ENCODE measurements at places on chromosomes 2 and 18.

GRCh38 chr18:61655630-61656029 lies 237.2 kb downstream of the RNF152 start:
- no peak for DNase-seq

GRCh38 chr18:51668607-51669006 lies 471.1 kb upstream of the MEX3C start:
- no peak for DNase-seq

- no peak for DNase-seq
These were observed 27.5 kb downstream of the MYO7B start for GRCh38 chr2:127562936-127563335.

GRCh38 chr2:237411683-237412423 lies 2.1 kb downstream of the COL6A3 start:
- no peak for DNase-seq

GRCh38 chr2:21356086-21356856 lies 232.5 kb downstream of the TDRD15 start:
- no peak for DNase-seq

DNA sequence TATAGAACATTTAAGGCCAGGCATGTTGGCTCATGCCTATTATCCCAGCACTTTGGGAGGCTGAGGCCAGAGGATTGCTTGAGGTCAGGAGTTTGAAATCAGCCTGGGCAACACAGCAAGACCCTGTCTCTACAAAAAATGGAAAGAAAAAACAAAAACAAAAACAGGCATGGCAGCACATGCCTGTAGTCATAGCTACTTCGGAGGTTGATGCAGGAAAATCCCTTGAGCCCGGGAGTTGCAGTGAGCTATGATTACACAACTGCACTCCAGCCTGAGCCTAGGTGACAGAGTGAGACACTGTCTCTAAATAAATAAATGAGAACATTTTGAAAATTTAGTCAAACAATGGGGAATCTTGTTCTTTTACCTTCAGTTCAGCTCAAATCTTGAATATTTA lies 12.1 kb upstream of the YES1 start:
- no peak for DNase-seq

DNA sequence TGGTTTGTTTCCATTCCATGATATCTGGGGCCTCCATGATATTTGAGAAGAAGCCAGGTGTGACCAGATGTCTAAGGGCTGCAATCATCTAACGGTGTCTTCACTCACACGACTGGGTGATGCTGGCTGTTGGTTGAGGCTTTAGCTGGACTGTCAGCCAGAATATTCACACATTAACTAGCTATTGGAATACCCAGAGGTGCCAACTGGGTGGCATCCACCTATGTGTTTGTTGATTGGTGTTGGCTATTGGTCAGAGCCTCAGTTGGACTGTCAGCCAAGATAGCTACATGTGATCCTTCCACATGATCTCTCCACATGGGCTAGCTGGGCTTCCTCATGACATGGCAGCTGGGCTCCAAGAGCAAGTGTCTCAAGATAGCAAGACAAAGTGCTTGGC lies 117.4 kb downstream of the CDCA7 start:
- no peak for DNase-seq

GRCh38 chr2:126699018-126699417 lies 43.1 kb downstream of the GYPC start:
- no peak for DNase-seq

DNA sequence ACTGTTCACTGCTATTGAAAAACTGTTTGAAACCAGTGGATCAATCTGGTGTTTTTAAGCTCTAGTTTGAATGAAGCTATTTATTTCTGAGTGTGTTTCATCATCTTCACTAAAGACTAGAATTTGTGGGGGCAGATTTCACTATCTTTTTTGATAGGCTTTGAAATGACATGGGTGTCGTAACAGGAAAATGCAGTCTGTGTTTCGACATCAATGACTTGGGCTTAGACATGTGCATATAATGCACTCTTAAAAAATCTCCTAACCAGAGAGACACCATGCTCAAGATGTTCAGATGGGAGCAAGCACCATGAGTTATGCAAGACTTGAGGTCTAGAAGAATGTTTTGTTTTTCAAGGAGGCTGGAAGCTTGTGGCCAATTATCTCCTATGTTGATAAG lies 221.6 kb downstream of the GPD2 start:
- DNase-seq: no peak

- no peak for DNase-seq
These were observed 92.1 kb downstream of the COLEC12 start for GRCh38 chr18:408367-408766.

DNA sequence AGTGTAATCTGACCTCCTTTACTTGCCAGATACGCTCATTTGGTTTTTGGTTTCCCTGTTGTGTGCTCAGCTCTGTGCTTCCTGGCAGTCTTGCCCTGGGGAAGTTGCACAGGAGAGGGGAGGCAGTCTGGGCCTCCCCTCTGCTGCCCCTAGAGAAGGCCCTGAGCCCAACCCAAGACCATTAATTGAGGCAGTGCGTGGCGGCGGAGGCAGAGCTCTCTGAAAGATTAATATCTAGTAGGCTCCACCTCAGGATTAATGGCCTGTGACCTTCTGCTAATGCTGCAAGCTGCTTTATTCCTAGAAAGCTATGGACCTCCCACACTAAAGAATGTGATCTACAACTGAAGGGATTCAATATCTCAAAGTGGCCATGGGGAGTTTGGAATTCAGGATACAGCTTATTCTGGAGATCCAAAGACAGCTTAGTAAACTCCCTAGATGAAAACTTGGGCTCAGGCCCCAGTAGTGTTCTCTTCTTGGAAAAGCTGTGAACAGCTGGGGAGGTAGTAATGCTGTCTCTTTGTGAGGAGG lies 41.4 kb upstream of the MAPRE2 start:
- DNase-seq: no peak

DNA sequence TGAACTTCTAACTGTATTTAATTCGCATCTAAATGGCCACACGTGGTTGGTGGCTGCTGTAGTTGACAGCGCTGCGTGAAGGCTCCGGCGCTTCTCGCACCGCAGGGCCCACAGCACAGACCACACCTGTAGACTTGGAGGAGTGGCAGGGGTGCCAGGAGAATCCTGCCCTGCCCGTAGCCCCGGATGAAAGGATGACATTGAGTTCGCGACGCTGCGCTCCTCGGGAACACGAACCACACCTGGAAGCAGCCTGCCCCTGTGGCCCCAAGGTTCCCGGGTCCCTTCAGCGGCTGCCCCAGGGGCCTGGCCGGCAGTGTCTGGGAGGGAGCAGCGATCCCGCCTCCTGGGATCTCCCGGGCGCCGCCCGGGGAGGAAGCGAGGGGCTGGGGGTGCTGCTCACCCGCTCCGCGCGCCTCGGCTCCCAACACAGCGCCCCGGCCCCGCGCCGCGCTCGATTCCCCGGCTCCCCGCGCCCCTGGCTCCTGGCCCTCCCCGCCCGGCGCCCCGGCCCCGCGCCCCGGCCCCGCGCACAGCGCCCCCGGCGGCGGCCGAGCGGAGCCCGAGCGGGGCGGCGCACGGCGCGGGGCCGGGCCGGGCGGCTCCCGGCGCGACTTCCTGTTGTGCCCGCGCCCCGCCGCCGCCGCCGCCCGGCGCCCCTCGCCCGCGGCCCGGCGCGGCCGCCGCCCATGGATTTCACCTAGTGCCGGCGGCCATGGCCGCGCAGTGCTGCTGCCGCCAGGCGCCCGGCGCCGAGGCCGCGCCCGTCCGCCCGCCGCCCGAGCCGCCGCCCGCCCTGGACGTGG lies at the start of gene RNPEPL1:
TSS of gene RNPEPL1 (plus strand) at position 613 of the 806 bp plus-strand sequence. CDS start at position 716, 103 bp downstream.
- DNase-seq: peak; percentile 74

- DNase-seq: no peak
These were observed 159.4 kb downstream of the TTC27 start for GRCh38 chr2:32787207-32787606.

GRCh38 chr2:60708630-60709320 lies 47.3 kb upstream of the PAPOLG start:
- DNase-seq: no peak

Measured in CD4-positive, alpha-beta T cell treated with Interleukin-12 subunit alpha and Interleukin-12 subunit beta, for 1 hour (primary cell).